Mammary epithelial cell (primary cell): ENCODE measurements at places on chromosomes 16 and 17.

DNA sequence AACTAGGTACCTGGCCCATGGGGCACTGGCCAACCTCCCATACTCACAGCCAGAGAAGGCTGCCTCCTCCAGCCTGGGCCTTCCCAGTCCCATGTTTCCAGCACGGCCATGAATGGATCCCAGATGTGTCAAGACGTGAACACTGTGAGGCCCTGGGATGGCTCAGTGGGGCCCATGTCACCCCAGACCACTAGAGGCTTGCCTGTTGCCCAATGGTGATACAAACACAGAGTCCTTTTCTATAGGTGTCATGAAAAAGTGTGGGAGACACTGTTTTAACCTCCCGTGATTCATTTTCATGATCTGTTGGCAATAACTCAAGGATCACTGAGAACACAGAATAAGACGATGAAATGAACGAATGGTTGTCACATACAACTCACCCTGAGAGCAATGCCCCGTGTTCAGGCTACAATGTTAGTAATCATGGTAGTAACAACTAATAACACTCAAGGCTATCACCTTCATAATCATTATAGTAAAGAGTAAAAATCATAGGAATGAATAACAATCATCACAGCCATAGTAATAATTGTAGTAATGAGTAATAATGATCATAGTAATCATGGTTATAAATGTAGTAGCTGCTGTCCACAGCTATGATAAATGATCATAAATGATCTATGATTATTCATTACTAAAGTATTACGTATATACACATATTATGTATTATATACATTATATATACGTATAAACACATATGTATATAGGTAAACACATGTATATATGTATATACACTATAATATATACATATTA is 64.0 kb downstream of the DYNLRB2 start:
- DNase-seq: no peak

GRCh38 chr17:78151514-78152008 is 5.4 kb downstream of the C17orf99 start:
- DNase-seq: no peak

DNA sequence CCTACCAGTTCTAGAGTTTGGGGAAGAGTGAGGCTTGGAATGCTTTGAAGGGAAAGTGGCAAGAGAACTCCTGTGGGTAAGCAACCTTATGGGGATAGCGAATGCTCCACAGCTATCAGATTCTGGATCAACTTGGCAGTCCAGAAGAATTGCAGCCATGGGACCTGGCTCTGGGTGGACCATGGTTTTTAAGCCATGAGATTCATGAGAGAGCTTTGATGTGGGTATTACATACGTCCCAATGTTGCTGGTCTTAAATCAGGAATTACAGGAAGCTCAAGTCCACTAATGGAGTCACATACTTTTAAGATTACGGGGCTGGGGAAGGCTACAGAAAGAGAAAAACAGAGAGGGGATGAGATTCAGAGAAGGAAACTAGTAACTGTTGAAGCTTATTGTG is 142.5 kb upstream of the ELAC2 start:
- no peak for DNase-seq

GRCh38 chr17:68352041-68352440 is 60.7 kb downstream of the ARSG start:
- DNase-seq: no peak

GRCh38 chr16:50056226-50056625 is 9.5 kb upstream of the HEATR3 start:
- no peak for DNase-seq

DNA sequence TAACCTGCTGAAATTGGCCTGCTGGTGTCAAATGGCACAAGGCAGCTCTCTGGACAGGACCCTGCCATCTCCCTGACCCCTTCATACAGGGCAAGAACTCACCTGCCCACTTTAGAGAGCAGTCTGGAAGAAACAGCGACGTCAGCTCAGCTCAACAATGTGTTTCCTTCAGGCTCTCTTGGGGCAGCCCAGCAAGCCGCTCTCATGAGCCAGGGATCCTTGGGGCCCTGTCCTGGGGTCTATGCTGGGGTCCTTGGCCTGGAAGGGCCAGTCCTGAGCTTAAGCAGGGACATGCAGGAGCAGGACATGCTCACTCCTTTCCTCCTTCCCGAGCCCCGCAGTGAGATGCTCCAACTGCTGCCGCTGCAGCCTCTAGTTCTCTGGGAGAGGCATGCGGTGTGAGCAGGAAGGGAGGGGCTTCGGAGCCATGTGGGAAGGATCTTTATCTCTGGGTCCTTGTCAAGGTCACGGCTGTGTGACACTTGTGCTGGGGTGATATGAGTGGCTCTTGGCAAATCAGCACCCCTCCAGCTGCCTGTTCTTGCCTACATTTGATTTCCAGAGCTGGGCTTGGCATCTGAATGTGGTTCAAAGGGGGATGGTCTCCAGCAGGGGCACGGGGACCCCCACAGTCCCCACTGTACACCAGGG is 3.4 kb downstream of the C1QTNF1 start:
- no peak for DNase-seq

DNA sequence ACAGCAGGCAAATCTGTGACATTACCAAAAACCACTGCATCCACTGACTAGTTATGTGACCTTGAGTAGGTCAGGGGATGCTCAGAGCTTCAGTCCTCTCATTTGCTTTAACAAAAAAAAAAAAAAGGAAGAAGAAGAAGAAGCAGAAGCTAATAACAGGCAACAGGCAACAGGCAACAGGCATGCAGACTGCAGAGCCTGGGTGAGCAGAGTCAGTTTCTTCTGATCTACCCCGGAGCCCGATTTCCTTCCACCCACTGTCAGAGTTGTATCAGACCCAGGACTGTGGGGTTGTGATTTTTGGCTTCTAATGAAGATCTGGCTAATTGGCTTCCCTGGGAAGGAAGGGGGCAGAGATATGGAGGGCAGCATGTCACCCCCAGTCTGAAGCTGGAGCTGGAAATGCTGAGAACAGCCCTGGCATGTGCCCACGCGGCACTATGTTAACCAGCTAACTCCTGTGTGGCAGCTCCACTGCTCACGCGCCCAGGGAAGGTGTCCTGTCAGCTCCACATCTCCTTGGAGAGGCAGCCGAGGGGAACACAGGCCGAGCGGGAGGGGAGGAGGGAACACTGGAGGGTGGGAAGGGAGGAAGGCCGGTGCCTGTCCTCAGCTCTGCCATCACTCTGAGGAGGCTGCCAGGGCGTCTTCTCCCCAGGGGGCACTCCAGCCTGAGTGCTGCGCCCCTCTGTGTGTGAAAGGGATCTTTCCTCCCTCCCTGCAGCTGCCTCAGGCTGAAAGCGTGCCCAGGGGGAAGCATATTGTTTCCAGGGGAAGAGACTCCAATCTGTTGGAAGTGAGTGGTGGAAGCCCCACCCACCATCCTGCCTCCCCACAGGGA is 17.6 kb downstream of the SRCIN1 start:
- no peak for DNase-seq

GRCh38 chr17:3770466-3770865 is 30.5 kb downstream of the ITGAE start:
- DNase-seq: no peak

GRCh38 chr16:85641776-85642176 is 28.7 kb downstream of the GSE1 start:
- peak; percentile 15 for DNase-seq

DNA sequence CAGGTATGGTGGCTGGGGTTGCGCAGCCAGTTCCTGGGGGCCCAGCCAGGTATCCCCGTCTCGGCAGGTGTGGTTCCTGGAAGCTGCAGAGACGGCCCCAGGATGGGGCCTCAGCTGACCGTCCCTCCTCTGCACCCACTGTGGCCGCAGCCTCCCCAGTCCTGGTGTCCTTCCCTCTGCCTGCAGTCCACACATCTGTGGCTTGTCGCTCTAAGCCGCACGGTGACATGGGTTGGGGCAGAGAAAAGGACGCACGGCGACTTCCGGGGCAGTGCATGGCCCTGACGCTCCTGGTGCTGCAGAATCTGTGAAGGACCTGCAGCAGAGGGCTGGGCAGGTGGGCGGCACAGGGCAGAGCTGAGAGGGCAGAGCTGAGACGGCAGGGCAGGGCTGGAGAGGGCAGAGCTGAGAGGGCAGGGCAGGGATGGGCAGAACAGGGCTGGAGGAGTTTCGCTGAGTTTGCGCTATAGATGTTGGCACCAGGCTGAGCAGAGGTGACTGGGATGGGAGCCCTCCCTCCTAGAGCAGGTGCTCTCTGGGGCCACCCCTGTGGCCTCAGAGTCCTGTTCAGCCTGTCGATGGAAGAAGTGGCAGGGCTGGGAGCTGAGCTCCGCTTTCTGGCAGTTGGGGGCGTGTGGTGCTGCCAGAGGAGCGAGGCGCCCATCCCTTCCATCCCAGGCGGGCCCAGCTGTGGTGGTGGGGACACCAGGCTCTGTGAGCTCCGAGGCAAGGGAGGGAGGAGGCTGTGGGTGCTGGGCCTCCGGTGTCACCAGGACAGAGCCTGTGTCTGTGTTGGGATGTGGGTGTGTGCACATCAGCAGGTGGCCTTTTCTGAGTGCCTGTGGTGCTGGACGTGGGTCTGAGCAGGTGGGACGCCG is 23.0 kb downstream of the TSC2 start:
- DNase-seq: no peak

GRCh38 chr17:6755731-6756184 is at the start of gene XAF1:
XAF1 (plus strand) TSS chr17:6756046; CDS start chr17:6756079, 33 bp downstream.
- no peak for DNase-seq

GRCh38 chr16:72480911-72481310 is 309.0 kb upstream of the PMFBP1 start:
- DNase-seq: no peak

DNA sequence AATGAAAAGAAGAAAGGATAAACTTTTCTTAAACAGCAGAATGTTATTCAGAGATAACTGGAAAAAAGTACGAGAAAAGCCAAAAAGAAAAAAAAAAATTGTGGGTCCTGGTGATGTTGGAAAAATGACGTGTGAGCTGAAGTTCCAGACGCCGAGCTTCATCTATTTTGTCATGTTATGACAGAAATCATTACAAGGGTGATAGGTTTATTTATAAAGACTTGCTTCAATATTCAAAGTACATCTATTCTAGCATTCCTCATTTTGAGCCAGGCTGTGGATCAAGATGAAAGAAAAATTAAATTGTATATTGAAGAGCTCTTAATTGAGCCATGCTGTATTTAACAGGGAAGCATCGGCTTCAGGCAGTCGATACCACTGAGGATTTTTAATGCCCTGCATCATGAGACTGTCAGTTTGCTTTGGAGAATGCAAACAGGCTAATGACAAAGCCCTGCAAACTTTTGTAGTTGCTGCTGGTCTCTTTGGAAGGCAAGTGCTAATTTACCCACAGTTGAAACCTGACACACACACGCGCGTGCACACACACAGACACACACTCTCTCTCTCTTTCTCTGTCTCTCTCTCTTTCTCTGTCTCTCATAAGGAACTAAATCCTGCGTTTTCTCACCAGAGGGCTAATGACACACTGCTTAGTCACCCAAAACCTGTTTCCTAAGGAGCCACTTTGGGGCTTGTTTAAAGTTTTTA is 110.7 kb downstream of the WWOX start:
- peak; percentile 89 for DNase-seq

DNA sequence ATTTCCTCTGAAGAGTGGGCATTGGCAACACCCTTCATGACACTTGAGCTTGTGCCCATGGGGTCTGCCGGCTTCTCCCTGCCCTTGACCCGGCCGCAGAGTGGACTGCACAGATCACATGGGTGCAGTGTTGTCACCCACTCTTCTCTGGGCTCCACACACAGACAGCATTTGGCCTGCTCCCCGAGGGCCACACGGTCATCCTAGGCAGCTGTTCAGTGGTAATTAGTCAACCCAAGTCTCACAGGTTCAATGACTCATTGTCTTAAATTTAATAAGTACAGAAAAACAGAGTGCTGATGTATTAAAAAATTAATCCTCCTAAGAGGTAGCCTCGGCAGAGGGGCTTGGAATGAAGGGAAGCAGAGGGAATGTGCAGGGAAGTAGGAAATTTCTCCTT is 204.8 kb downstream of the MSI2 start:
- DNase-seq: peak; percentile 63

DNA sequence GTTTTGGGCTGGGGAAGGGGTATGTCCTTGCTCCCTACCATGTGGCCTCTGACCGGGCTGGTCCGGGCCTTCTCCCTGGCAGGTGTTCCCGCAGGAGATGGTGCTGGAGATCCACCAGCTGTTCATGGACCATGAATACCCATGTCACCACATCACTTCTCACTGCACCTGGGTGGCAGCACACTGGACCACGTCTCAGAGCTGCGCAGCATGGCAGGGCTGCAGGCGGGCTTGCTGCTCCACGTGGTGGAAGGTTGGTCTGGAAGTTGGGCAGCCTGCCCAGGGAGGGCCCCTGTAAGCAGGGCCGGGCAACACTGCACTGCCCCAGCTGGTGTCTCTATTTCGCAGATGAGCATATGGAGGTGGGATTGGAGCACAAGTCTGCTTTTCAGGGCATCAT is 169.5 kb upstream of the ZNF267 start:
- no peak for DNase-seq

DNA sequence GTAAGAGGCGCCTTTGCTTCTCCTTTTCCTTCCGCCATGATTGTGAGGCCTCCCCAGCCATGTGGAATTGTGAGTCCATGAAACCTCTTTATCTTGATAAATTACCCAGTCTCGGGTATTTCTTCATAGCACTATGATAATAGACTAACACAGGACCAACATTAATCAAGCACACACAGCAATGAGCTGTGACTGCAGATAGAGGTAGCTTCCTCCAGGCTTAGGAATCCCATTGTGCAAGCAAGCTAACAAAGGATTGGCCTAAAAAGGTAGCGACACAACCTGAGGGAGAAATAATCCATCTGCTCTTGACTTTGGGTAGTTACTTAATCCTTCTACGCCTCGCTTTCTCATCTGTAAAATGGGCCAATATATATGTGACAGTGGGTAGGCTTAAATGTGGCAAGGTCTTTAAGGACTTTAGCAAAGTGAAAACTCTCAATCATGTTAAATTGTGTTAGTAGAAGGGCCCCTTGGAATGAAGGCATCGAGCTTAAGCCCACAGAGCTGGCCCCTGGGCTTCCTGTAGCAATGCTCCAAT is 393.6 kb downstream of the SOX9 start:
- DNase-seq: no peak

- no peak for DNase-seq
Observed at GRCh38 chr16:53852678-53853077, 148.7 kb downstream of the FTO start.

GRCh38 chr16:23064639-23065038 is 84.6 kb downstream of the USP31 start:
- no peak for DNase-seq

DNA sequence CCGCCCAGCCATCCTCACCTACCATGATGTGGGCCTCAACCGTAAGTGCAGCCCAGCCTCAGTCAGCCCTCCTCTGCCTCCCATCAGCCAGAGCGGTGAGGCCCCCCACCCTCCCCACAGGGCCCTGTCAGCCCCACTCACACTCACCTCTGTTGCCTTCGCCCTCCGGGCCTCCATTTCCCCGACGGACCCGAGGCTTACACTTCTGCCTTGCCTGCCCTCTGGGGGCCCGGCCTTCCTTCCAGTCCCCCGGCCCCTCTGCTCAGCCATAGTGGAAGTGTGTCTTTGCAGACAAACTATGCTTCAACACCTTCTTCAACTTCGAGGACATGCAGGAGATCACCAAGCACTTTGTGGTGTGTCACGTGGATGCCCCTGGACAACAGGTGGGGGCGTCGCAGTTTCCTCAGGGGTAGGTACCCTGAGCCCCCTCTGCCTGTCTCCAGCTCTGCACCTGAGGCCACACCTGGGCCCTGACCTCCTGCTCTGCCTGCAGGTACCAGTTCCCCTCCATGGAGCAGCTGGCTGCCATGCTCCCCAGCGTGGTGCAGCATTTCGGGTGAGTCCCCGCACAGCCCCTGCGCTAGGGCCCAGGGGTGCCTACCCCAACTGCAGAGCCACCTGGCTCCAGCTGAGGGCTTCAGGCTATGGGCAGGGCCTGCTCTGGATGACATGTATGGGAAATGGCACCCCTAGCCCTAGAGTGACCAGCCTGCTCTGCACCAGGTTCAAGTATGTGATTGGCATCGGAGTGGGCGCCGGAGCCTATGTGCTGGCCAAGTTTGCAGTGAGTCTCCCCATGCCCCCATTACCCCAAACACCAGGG is 4.1 kb downstream of the NDRG4 start:
- no peak for DNase-seq
